G401 (cell line): ENCODE measurements at places on chromosomes 7 and 10.

DNA sequence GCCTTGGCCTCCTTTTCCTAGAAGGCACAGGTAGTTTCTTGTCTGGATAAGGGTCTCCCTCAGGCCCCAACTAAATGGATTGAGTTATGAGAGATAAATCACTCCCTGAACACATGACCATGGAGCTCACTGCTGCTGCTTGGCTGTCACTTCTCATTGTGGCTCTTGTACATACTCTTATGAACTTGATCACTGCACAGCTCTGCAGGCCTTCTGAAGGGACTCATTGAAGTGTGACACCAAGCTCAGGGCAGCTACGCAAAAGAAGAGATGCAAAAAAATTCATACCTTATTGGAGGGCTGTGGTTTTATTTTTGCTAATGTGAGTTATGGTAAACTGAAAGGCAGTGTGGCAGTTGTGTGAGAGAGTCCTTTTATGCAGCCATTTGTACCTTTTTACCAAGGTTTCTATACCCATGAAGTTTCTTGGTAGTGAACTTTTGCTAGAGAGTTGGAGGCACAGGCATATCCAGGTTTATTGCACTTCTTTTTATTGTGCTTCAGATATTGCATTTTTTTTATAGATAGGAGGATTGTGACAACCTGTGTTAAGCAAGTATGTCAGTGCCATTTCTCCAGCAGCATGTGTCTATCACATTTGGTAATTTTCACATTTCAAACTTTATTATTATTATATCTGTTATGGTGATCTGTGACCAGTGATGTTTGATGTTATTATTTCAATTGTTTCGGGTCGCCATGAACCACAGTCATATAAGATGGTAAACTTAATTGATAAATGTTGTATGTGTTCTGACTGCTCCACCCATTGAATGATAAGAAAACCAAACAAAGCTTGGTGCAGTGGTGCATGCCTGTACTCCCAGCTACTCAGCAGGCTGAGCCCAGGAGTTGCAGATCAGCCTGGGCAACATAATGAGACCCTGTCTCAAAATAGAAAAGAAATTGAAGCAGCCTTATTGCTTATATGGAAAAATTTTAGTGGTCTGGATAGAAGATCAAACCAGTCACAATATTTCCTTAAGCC, 100.6 kb downstream of the LRRC4 start:
- no peak for DNase-seq

DNA sequence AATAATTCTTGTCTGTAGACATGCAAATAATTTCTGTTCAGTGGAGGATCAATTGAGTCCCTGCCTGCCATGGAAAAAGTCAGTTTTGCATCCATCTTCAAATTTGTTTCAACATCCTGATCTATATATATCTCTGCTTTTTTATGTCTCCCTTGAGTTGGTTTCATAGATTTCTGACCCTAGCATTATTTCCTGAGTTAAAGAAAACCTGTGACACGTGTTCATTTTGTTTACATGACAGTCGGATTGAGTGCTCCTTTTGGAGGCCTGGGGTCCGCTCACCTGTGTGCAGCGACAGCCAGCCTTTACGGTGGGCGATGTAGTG, 674 bp downstream of the MRPS24 start:
- peak; percentile 16 for DNase-seq

GRCh38 chr7:84144480-84144879, 50.1 kb downstream of the SEMA3A start:
- no peak for DNase-seq

- no peak for DNase-seq
Observed at GRCh38 chr10:95196046-95196445, 2.0 kb downstream of the ACSM6 start.

- no peak for DNase-seq
Observed at GRCh38 chr7:41122256-41122987, 580.5 kb downstream of the INHBA start.

GRCh38 chr7:30175636-30176147, 40.9 kb downstream of the MTURN start:
- no peak for DNase-seq

- no peak for DNase-seq
Observed at GRCh38 chr7:91352091-91352490, 87.9 kb downstream of the FZD1 start.

DNA sequence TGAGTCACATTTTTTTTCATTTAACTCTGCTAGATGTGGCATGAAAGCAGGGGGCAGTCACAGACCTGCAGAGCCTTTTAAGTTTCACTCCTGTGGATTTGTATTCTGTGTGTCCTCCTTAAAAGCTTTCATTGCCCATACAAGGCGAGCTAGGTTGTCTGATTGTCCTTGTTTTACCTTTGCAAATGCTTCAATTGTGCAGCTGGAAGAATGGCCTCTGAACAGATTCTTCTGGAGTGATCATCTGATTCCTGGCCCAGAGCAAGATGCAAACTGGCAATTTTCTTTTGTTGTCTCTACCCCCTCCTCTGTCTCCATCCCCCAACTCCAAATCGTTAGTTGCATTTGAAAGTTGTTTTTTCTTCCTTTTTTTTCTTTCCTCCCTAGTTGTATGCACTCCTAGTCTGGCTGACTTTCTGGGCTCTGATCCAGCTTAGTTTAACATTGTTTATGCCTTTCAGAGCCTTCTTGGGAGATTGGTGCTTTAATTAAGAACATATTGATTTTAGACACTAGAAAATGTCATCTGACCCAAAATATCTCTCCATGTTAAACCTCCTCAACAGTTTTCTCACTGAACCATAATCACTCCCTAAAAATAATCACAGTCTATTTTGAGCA, 150.2 kb downstream of the REEP3 start:
- no peak for DNase-seq

- no peak for DNase-seq
Observed at GRCh38 chr7:50828801-50829200, 46.1 kb upstream of the GRB10 start.

GRCh38 chr7:24924375-24924774, 55.6 kb downstream of the OSBPL3 start:
- no peak for DNase-seq
